AG10803 (cell line): ENCODE measurements at places on chromosomes 11 and 22.
A peak's percentile ranks its signal among the peaks of the same experiment; 100 is the strongest.

GRCh38 chr11:104772806-104773241 lies 125.4 kb downstream of the CASP12 start:
- DNase-seq, result peak; percentile 94

- DNase-seq, result no peak
These were observed 1.5 kb downstream of the OAF start for GRCh38 chr11:120212259-120212878.

- DNase-seq, result no peak
These were observed 676.0 kb downstream of the NTM start for GRCh38 chr11:132046288-132046865.

GRCh38 chr11:71499546-71499945 lies 27.5 kb upstream of the KRTAP5-7 start:
- no peak for DNase-seq

DNA sequence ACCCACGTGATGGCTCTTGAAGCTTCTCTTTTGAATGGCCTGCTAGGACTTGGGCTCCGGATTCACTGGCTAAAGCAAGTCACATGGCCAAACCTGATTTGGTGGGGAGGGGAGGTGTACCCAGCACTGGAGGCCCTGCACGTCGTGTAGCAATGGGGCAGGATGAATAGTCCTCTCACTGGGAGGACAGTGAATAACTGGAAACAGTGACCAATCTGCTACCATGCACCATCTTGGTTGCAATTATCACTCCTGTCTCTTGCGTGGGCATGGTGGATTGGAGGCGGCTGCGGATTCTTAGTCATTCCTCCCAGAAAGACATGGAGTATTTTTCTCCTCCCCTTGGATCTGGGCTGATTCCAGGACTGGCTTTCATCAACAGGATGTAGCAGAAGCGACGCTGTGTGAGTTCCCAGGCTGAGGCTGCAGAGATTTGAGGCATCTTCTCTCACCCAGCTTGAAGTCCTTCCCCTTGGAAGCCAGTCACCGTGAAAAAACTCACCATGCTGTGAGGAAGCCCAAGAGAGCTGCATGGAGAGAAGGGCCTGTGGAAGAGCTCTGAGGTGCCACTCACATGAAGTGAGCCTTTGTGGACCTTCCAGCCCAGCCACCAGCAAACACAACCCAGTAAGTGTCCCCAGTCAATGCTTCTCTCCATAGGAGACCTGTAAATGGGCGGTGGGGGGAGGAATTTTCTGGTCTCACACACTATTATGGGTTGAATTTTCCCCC lies 70.4 kb downstream of the IGLL1 start:
- peak; percentile 30 for DNase-seq

DNA sequence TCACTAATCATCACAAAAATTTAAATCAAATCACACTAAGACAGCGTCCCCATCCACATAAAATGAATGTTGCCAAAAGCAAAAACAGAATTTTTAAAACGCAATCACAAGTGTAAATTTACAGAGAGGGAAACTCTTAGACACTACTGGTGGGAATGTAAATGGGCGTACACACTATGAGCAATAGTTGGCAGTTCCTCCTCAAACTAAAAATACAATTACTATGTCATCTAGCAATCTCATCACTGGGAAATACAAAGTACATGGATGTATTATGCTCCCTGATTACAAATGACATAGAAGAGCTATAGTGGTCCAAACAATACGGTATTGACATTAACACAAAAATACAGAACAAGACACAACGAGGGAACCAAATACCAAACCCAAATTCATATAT lies 8.7 kb upstream of the RGL4 start:
- DNase-seq, result no peak

- no peak for DNase-seq
These were observed 32.7 kb upstream of the MICAL2 start for GRCh38 chr11:12077535-12078280.

GRCh38 chr11:90700789-90701439 lies 478.1 kb upstream of the CHORDC1 start:
- DNase-seq, result no peak

- DNase-seq, result peak; percentile 89
These were observed 7.5 kb upstream of the SYT8 start for GRCh38 chr11:1827095-1827813.

GRCh38 chr11:44095506-44096359 lies at the start of gene EXT2:
Gene EXT2, plus strand, starts transcription at chr11:44095678. Its CDS starts 12,035 bp downstream, at chr11:44107713.
- peak; percentile 77 for DNase-seq

DNA sequence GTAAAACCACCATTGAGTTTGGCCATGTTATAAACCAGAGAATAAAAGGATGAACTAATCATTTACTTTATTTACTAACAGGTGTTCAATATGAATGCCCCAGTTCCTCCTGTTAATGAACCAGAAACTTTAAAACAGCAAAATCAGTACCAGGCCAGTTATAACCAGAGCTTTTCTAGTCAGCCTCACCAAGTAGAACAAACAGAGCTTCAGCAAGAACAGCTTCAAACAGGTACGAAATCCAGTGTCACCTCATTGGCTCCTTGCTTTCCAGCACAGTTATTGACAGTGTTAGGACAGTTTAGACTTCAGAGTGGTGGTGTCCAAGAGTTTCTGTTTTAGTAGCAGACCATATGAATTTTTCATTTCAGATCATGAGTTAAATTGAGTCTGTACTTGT lies 13.6 kb upstream of the NAT10 start:
- no peak for DNase-seq

GRCh38 chr22:30906946-30907345 lies 61.6 kb downstream of the MORC2 start:
- no peak for DNase-seq
